GF-D8 (cell line): ENCODE measurements at places on chromosomes 3 and 15.

GRCh38 chr3:135834465-135834864, 131.1 kb upstream of the PPP2R3A start:
- no peak for DNase-seq

- DNase-seq: no peak
Measured at GRCh38 chr15:96183867-96184266, 146.6 kb upstream of the NR2F2 start.

DNA sequence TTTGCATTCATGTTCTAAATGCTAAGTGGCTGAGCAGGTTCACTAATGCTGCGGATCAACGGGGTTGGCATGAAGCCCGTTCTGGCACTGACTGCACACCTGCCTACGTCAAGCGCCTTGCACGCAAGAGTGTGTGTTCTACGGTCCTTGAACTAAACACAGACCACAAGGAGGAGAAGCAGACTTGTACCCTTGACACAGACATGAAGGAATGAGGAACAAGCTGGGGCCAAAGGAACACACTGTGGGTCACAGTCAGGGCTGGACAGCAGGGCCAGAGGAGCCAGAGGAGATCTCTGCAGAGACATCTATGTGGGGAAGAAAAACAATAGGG, 48.0 kb upstream of the LDHAL6B start:
- DNase-seq: no peak

GRCh38 chr15:95715906-95716656, 614.4 kb upstream of the NR2F2 start:
- no peak for DNase-seq

DNA sequence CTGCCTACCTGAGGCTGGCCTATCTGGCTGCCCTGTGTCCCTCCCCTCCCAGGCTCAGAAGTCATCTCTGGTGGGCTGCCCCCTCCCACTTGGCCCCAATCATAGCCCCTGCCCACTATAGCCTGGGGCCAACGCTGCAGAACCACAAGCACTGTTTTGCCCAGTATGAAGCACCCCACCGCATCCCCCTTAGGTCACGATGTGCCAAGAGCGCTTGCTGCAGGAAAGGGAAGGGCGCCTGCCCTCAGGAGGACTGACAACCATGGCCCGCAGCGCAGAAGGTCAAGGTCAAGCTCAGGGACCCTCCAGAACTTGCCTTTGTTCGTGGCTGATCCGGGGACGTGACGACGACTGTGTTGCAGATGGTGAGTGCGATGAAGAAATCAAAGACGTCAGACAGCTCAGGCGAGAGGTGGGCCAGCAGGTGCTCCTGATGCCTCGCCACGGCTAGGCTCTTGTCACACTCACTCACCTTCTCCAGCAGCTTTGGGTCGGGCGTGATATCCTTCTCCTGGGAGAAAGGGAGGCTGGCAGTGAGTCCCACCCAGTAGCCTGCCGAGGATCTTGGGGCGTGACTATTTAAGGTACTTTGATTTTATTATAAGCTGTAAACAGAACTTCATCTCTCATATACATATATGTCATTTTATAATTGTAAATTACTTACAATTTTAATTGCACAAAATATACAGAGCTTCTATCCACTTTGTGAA, 146.6 kb downstream of the ATP10A start:
- no peak for DNase-seq

DNA sequence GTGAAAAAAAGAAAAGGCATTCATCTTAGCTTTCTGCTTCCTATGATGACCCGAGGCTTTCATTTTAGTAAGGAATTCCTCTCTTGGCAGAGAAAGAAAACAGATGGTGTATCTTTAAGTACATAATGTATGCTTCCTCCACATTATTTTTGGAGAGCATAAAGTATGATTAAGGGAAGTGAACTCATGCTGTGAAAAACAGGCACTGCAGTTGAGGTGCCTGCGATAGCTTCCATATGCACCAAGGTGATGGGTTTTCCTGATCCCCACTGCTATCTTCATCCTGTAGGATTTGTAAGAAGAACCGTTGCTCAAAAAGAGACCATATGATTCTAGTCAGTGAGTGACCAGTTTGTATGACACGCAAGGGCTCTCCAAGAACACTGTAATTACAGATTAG, 411.5 kb upstream of the MCTP2 start:
- DNase-seq: no peak

- DNase-seq: no peak
Measured at GRCh38 chr15:29815000-29815710, 7.1 kb downstream of the TJP1 start.
